ENCODE measurements at places on chromosomes 16 and 17. TPM values are rescaled to one million over a fixed set of nuclear protein-coding genes. Genes with fewer than 3 reads are reported as not detected.

DNA sequence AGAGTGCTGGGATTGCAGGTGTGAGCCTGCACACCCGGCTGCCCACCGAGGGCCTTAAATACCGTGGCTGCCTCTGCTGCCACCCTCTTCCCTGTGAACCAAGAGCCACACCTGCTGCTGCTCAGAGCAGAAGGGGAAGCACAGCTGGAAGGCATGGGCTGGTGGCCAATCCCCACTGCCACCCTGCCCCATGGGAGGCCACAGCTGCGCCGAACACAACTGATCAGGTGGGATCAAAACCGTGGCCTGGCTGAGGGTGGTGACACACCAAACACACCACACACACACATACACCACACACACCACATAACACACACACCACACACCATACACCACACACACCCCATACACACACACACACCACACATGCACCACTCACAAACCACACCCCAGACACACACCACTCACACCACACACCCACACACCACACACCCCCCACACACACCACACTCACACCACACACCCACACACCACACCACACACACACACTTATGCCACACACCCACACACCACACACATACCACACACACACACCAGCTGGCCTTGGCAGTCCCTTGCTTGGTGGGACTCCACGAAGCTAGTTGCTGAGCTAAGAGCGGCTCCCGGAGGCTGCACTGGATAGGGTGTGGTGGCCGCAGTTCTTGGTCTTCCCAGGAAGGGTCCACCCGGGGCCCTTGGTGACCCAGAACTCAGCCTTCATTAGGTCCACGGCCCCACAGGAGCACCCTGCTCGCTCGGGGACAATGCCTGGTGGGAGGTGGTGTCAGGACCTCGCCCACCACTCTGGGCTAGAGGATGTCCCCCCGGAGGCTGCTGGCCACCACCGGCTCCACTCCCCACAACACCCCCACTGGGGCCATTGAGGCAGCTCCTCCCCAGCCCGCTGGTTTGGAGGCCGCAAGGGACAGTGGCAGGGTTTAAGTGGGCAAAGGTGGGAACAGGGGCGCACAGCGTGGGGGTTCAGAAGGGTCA is 14.9 kb downstream of the CEP131 start:
- no peak overlapping the region for H3K4me3 ChIP-seq
- H3K4me1 ChIP-seq, result no peaks in the 10 kb centered on the region
- no peaks in the 10 kb centered on the region for H3K27me3 ChIP-seq
- no peak overlapping the region for H3K27ac ChIP-seq
- no peak for DNase-seq
- H3K36me3 ChIP-seq, result peaks cover 17% of the 10 kb centered on the region

KLHL11 gene
- 18.9 TPM for total RNA-seq

GRCh38 chr16:27474921-27475320 is 72.9 kb downstream of the IL21R start:
- DNase-seq, result no peak
- peaks cover 22% of the 10 kb centered on the region for H3K36me3 ChIP-seq

DNA sequence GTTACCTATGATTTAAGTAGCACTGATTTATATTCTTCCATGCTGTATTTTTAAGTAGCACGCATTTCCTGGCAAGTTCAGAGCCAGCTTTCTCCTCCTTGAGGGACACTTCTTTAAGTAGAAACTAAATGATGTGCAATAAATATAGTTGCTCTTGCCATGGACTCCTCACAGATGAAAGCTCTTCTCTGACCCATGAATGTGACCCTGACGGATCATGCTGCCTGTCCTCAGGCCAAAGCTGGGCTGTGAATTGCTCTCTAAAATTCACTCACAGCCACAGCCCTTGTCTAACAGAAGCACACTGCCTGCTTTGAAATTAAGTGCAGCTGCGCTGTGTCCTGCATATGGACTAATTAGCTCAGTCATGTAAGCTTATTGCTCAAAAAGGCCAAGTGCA is 438.8 kb downstream of the PMP22 start:
- no peaks in the 10 kb centered on the region for H3K27me3 ChIP-seq
- H3K4me3 ChIP-seq, result no peak overlapping the region
- H3K4me1 ChIP-seq, result no peaks in the 10 kb centered on the region

GRCh38 chr17:11278186-11278991 is 37.4 kb downstream of the SHISA6 start:
- H3K36me3 ChIP-seq, result no peaks in the 10 kb centered on the region
- H3K4me1 ChIP-seq, result no peaks in the 10 kb centered on the region
- H3K27me3 ChIP-seq, result no peaks in the 10 kb centered on the region
- no peak overlapping the region for H3K4me3 ChIP-seq
- H3K27ac ChIP-seq, result no peak overlapping the region

DNA sequence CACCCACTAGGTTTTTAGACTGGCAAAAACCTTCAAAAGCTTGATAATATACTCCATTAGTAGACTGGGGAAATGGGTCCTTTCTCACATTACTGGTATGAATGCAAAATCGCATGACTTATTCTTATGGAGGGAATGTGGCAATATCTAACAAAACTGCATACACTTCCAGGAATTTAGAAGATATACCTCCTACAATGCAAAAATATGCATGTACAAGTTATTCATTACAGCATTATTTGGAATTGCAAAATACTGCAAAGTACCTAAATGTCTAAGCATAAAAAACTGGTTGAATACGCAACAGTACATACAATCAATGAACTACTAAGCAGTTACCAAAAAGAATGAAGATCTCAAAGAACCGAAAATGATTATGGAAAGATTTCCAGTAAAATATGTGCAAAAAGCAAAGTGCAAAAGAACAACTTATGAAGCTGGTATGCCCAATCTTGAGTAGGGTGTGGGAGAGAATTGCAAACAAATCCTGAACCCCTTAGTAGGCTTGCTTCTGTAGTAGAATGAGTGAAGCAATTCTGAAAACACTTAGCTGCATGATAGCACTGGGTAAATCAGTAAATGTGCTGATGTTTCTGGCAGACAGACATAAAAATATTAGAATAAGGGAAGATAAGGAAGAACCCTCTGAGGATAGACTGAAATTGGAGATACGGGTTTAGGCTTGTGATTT is 180.1 kb downstream of the PARN start:
- no peak for DNase-seq
- H3K36me3 ChIP-seq, result no peaks in the 10 kb centered on the region
- no peak overlapping the region for H3K27ac ChIP-seq
- no peaks in the 10 kb centered on the region for H3K4me1 ChIP-seq
- H3K4me3 ChIP-seq, result no peak overlapping the region

LITAFD gene
- total RNA-seq, result not detected

- no peaks in the 10 kb centered on the region for H3K4me1 ChIP-seq
- DNase-seq, result no peak
- H3K27me3 ChIP-seq, result no peaks in the 10 kb centered on the region
- no peak overlapping the region for H3K4me3 ChIP-seq
- H3K36me3 ChIP-seq, result no peaks in the 10 kb centered on the region
- no peak overlapping the region for H3K27ac ChIP-seq
These were observed 38.2 kb downstream of the GPRC5B start for GRCh38 chr16:19846436-19846835.

- H3K4me1 ChIP-seq, result peaks cover 5% of the 10 kb centered on the region
- no peak within 1 kb of the TSS for H3K4me3 ChIP-seq
- H3K36me3 ChIP-seq, result no peaks in the 10 kb centered on the region
- no peak for DNase-seq
These were observed at the start of gene ZACN for GRCh38 chr17:76078860-76079534. Gene ZACN (plus strand): TSS chr17:76079182. CDS start chr17:76079265, 83 bp downstream.

DNA sequence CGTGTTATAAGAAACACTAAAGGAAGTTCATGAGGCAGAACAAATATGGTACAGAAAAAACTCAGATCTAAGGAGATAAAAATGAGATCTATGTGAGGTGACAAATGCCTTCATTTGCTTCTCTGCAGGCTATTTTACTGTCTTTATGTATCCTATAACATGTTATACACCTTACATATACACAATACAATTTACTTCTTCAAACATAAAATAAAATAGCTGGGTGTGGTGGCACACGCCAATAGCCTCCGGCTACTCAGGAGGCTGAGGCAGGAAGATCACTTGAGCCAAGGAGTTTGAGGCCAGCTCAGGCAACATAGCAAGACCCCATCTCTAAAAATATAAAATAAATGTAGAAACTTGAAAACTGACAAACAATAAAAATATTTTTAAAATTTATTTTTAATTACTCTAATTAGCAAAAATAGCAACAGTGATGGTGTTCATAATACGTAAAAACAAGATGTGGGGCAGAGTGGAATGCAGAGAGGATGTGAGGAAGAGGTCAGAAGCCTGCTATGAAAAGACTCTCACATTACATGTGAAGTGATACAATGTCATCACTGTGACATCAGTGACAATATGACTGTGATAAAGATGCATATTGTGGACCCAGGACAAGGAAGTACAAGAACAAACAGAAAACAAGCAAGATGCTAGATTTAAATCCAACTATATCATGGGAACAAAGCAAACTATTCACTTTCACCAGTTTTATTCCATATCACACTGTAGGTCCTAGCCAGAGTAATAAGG is 31.0 kb downstream of the VPS53 start:
- H3K27me3 ChIP-seq, result no peaks in the 10 kb centered on the region
- H3K4me1 ChIP-seq, result no peaks in the 10 kb centered on the region
- H3K36me3 ChIP-seq, result no peaks in the 10 kb centered on the region
- H3K4me3 ChIP-seq, result no peak overlapping the region

DNA sequence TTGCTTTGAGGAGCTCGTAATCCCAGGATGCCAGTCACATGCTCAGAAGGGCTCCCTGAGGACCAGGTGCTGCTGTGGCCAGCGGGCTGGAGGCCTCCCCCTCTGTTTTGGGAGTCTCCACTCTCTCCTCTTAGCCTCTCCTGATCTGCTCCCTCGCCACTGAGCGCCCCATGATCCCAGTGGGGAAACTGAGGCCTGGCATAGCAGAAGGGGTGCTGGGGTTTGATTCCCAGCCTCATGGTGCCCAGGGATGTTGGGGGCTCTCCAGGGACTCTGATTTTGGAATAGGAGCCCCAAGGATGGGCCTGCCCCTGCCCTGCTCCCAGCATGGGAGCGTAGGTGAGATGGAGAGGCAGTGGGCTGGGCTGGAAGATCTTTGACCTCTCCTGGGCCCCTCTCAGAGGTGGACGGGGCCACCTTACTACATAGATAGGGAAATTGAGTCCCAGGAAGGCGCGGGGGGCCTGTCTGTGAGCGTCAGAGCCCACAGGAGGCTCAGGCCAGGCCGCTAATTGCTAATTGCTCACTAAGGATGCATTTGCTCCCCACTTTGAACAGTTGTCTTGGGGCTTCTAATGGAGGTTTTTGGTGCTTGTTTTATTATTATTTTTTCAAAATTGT is 525 bp upstream of the ADCY7 start:
- no peaks in the 10 kb centered on the region for H3K36me3 ChIP-seq
- no peak for DNase-seq

GRCh38 chr16:49799172-49799571 is 56.7 kb downstream of the ZNF423 start:
- H3K4me3 ChIP-seq, result no peak overlapping the region
- no peaks in the 10 kb centered on the region for H3K27me3 ChIP-seq
- H3K4me1 ChIP-seq, result no peaks in the 10 kb centered on the region
- no peak overlapping the region for H3K27ac ChIP-seq
- H3K36me3 ChIP-seq, result no peaks in the 10 kb centered on the region

GRCh38 chr17:2050300-2051060 is 4.4 kb upstream of the HIC1 start:
- H3K4me3 ChIP-seq, result no peak overlapping the region
- H3K27me3 ChIP-seq, result peaks cover 9% of the 10 kb centered on the region
- no peaks in the 10 kb centered on the region for H3K36me3 ChIP-seq
- DNase-seq, result peak; percentile 70
- H3K4me1 ChIP-seq, result peaks cover 28% of the 10 kb centered on the region

GRCh38 chr16:86240716-86241363 is 269.5 kb upstream of the FOXF1 start:
- H3K27me3 ChIP-seq, result no peaks in the 10 kb centered on the region
- no peak for DNase-seq
- no peaks in the 10 kb centered on the region for H3K36me3 ChIP-seq
- H3K4me1 ChIP-seq, result no peaks in the 10 kb centered on the region

DNA sequence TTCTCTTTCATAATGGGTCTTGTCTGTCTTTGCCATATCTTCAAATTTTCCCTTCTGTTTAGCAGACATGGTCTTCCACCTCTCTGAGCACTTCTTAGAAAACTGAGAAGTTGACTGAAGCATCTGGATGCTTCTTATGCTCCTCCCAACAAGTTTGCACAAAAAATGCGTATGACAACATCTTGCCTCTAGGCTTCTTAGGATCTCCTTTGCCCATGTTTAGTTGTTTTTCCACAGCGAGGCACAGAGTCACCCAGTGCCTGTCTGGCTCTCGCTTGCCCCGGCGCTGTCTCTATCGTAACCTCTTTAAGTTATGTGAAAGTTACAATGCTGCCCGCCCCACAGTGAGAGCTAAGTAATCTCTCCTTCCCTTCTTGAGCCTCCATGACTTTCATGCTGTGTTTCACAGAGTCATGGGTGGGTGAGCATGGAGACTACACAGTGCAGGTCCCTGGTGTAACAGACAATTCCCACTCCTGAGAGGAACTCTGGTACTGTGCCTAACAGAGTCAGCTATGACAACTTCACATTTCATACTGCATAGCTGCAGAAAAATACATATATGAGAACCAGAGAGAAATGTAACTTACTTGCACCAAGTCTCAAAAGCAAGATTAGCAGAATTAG is 195.4 kb downstream of the AATF start:
- H3K4me1 ChIP-seq, result no peaks in the 10 kb centered on the region
- no peak overlapping the region for H3K4me3 ChIP-seq
- H3K36me3 ChIP-seq, result no peaks in the 10 kb centered on the region
- no peaks in the 10 kb centered on the region for H3K27me3 ChIP-seq
- no peak for DNase-seq

DNA sequence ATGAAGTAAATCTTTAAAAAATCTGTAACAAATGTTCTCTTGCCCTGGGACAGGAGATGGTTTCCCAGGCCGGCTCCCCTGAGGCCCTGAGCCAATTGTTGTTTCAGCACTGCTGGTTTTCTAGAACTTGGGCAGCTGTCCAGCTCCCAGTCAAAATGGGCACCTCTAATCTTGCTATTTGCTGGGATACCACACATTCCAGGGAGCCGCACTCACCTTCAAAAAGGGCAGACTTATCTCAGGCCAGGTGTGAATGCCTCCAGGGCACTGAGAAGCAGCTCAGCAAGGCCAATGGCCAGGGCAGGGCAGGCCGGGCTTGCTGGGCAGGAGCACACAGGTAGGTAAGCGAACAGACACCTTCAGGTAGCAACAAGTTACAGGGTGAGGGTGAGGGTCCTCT is 24.4 kb downstream of the TRIM16 start:
- no peaks in the 10 kb centered on the region for H3K4me1 ChIP-seq
- no peaks in the 10 kb centered on the region for H3K36me3 ChIP-seq
- DNase-seq, result no peak
- H3K4me3 ChIP-seq, result no peak overlapping the region

GRCh38 chr16:28321700-28322411 is 29.5 kb downstream of the SBK1 start:
- peaks cover 12% of the 10 kb centered on the region for H3K36me3 ChIP-seq
- peak; percentile 35 for DNase-seq
- H3K4me1 ChIP-seq, result peaks cover 8% of the 10 kb centered on the region
- H3K27ac ChIP-seq, result no peak overlapping the region
- H3K27me3 ChIP-seq, result no peaks in the 10 kb centered on the region

NOG gene
- 0.51 TPM for total RNA-seq

DNA sequence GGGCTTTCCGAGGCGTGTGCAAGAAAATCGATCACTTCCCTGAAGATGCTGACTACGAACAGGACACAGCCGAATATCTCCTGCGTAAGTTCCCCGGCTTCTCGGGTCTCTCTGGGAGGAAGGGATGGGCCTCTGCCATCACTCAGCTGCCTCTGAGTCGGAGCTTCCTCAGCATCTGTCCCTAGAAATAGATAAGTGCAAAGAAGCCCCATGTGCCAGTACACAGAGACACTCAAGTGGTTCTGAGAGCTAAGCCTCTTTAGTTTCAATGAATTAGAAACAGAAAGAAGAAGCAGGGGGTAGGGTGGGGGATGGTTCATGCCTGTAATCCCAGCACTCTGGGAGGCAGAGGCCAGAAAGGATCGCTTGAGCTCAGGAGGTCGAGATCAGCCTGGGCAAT is 90.6 kb downstream of the CACNG3 start:
- no peak overlapping the region for H3K4me3 ChIP-seq
- no peak overlapping the region for H3K27ac ChIP-seq
- H3K27me3 ChIP-seq, result no peaks in the 10 kb centered on the region
- H3K4me1 ChIP-seq, result no peaks in the 10 kb centered on the region
- DNase-seq, result no peak

All from naive thymus-derived CD4-positive, alpha-beta T cell (primary cell).